ENCODE measurements at places on chromosomes 7 and 10.

GRCh38 chr10:2839081-2839725 is 228.1 kb upstream of the PFKP start:
- DNase-seq, result peak; percentile 48

DNA sequence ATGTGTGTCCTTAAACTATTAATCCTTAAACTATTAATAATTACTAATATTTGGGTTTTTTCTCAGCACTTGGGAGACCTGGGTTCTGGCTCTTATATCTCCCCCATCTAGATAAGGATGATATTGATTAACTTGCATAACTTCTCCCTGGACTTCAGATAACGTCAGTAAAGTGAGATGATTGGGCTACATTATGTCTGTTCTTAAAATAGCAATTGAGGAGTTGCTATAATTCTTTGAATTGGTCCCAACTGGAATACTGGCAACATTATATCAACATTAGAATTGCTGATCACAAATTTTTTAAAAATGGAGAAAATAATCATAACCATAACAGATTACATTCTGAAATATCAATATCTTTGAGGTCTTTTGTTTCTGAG is 1.9 kb downstream of the APBB1IP start:
- no peak for DNase-seq

DNA sequence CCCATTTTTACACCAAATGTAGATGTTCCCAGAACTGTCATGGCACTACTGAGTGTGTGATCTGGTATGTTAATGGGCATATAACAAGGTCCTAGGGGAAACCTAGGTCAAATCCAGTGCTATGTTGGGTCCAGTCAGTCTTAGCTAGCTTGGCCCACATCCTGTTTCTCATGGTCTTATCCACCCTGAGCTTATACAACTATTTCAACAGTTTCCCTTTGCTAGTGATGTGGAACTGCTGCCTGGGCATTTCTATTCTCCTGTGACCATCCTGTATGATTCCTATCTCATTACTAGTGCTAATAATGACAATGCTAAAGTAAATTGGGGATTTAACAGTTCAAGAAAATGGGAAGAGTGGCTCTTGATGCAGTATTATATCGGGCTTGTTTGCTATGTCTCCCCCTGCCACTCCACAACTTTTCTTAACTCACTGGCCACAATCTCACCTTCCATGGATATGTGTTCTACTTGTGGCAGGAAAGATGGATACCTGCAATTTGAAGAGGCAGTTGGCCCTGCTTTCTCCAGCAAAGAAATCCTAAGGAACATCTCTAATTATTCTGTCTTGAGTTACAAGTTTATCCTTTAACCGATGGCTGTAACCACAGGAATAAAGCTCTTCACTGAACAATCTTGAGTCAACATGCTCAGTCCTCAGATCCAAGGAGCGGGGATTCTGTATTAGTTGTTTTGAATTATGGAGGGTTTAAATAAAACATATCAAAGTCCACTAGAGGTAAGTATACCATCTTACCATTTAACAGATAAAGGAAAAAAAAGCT is 707.8 kb downstream of the XPNPEP1 start:
- no peak for DNase-seq

- DNase-seq, result no peak
Observed at GRCh38 chr10:79238606-79239005, 108.7 kb upstream of the PPIF start.

GRCh38 chr10:128631801-128632241 is 505.6 kb upstream of the MKI67 start:
- no peak for DNase-seq

DNA sequence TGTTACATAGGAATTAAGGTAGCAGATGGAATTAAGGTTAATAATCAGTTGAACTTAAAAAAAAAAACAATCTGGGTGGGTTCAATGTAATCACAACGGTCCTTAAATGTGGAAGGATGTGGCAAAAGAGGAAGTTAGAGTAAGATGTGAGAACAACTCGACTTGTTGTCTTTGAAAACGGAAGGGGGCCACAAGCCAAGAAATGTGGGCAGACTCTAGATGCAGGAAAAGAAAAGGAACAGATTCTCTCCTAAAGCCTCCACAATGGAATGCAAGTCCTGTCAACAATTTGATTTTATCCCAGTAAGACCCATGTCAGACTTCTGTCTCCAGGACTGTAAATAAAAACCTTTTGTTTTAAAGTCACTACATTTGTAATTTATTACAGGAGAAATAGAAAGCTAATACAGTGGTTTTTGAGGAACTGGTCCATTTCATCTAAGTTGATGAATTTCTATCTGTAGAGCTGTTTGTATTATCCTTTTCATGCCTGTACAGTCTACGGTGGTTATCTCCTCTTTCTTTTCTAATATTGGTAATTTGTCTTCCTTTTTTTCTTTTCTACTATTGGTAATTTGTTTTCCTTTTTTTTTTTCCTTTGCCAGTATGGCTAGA is 8.6 kb downstream of the MCMBP start:
- no peak for DNase-seq

- DNase-seq, result no peak
Observed at GRCh38 chr10:12214763-12215218, 18.8 kb downstream of the CDC123 start.

DNA sequence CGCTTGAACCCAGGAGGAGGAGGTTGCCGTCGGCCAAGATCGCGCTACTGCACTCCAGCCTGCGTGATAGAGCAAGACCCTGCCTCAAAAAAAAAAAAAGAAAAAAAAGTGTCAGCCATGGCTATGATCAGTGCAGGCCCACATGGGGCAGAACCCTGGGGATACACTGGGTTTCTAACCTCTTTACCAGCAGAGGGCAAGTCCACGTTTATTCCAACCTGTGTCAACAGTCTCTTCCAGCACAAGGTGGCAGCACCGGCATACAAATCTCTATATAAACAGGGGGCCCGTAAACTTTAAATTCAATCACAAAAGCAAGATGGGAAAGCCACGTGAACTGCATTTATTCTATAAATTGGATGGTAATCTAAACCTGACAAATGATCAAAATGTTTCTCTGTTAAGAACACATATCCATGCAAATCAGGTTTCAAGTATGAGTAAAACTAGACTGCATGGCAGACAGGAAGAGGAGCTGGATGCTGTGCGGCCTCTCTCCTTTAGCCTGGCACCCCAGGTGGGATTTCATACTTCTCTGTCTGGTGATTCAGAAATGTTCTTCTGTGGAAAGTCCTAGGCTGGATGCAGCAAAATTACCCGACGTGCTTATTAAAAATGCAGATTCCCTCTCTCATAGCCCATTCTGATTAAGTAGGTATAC is 60.0 kb upstream of the STEAP1B start:
- peak; percentile 69 for DNase-seq

DNA sequence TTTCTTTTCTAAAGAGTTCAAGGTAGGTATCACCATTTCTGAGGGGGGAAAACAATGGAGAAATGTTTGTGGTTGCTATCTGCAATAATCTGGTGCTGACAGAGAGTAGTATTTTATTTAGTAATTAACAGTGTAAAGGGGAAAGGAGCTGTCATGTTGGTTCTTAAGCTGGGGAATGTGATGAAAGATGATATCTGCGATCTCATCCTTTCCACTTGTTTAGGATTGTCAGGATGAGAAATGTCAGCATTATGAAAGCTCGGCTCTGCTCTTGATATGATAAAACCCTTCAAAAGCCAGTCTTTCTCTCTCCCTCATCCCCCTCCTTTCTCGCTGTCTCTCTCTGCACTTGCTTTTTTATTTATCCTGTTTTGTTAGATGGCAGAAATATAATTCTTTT is 106.1 kb downstream of the POU6F2 start:
- no peak for DNase-seq

DNA sequence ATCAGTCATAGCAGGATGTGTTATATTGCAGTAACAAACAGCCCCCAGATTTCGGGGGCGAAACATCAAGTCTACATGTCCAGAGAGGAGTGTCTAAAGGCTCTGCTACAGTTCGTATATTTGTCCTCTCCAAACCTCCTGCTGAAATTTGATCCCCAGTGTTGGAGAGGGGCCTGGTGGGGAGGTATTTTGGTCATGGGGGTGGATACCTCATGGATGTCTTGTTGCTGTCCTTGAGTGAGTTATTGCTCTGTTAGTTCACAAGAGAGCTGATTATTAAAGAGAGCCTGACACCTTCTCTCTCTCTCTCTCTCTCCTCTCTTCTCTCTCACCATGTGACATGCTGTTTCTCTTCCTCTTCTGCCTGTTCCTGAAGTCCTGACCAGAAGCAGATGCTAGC is 343.7 kb downstream of the TCERG1L start:
- no peak for DNase-seq

DNA sequence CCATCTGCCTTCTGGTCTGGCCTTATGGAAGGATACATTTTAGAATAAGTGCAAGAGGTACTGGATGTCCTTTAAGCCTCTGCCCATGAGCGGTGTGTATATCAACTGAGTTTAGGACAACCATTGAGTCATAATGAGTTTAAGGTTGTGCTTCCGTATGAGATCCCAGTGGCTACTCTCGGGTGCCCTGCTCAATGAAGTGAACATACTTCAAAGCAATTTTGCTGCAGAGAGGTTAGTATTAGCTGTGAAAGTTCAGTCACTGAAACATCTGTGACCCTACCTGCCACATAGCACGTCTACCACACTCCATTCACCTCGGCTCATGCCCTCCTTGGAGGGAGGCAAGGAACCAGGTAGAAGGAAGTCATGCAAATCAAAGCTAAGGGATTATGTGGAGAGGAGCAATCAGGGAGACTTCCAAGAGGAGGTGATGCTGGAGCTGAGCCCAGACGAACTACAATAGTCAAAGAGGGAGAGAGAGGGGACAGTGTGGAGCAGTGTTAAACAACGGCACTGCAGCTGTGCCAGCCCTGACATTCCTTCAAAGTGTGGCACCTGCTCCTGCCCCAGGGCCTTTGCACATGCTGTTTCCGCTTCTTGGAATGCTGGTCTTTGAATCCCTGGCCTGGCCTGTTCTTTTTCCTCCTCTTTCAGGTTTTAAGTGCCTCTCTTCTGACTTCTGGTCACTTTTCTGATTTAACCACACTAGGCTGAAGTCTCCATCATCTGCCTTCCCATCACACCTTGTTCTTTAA is 25.4 kb downstream of the BTBD16 start:
- DNase-seq, result no peak

DNA sequence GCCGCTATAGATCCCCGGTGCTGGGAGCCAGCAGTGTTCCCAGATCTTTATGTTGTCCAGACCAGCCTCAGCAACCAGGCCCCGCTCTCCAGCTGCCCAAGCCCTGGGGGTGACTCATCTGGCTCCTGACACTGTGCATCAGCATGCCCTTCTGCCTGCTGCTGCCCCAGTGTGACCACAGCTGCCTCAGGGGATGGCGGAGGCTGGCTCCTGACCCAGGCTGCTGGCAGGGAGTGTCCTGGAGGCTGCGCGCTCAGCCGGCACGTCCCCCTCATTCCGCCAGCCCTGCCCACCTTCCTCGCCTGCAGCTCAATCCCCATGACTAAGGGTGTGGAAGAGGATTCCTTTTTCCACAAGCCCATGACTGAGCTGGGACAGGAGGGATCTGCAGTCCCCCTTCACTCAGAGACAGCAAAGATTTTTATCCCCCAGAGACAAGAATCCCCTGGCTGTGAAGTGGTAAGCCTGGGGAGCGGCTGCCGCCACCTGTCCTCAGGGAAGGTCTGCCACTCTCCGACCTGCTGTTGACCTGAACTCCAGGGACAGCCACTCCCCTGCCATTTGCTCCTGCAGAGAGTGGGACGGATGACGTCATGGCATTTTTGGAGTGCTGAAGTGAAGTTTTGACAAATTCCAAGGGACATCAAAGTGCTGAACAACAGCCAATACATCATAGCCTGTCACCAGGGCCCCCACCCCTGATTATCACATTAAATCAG is 182.8 kb upstream of the BMPER start:
- no peak for DNase-seq

- no peak for DNase-seq
Observed at GRCh38 chr7:2897023-2897422, 52.9 kb upstream of the GNA12 start.

DNA sequence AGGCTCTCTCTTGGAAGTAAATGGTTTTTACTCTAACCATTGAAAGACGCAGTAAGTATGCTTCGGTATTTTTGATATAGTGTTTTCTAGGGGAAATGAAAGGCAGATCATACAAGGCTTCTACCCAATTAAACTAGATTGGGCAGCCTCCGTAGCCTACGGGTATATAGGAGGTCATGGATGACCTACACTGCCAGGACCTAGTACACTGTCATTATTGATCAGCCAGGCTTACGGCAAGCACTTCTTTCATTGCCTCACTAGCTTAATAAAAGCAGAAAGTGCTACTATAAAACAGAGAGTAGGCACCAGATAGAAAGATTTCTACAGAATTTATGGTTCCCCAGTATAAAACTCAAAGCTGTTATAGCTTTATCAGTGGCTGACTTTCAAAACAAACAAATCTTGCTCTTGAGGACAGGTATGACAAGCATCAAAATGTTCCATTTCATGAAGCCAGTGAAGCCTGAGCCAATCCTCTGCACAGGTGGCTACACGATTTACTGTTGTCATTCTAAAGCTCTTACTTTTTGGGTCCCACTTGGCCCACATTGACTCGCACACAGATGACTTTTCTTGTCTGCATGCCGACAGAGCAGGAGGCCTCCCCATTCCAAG is 358.1 kb downstream of the THSD7A start:
- DNase-seq, result no peak

DNA sequence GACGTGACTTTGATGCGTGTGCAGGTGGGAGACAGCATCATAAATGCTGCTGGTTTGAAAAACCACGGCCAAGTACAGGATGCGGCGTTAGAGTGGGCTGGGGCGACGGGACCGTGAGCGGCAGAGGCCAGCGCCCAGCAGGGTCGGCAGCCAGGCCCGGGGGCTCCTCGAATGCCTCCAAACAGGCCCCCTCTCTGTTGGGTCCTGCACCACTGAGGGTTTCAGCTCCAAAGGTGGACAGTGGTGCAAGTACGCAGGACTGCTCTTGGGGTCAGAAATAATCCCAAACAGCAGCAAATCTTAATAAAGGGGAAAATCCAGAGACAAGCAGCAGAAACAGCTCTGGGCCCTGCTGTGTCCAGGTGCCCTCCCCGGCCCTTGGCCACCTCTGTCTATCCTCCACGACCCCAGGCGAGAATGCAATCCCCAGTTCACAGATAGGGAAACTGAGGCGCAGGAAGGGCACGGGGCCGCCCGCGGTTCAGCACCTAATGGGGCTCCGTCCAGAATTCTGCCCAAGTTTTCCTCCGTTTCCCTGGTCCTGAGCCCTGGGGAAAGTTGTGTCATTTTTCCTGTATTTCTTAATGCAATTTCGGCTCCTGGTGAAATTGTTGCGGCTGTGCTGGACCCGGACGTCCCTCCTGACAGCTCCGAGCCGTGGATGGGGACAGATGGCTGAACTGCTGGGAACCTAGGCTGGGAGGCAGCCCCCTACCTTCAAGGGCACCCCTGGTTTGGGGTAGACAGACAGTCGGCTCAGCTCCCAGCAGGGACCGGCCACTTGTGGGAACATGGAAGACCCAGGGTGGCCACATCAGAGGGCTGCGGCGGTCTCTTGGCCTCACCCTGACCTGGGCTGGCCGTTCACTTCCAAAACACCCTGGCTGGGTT is 97.4 kb downstream of the FOXL3 start:
- DNase-seq, result no peak

- DNase-seq, result no peak
Observed at GRCh38 chr7:118517275-118517674, 292.8 kb downstream of the ANKRD7 start.

DNA sequence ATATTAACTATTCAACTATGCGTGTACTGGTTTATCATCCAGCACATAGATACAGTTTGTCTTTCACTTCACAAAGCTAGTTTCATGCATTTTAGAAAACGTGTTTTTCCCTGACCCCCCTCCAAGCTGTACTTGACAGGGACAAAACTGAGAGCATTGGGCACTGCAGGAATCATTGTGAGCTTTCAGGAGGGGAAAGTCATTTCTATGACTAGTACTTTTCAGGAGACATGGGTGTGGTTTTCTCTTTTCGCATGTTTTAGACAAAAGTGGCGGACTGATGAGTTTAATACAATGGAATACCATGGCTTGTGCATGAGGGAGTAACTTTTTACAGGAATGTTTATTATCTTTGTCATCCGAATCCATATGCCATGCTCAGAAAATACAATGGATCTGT is 42.7 kb downstream of the NRG3 start:
- DNase-seq, result no peak

Data from activated T-cell treated with anti-CD3 and anti-CD28 coated beads, Interleukin-2, amount 50 U/mL, for 24 hours (primary cell).